ENCODE measurements at places on chromosomes 3 and 15.

GRCh38 chr15:71548401-71548807 is 261.9 kb upstream of the NR2E3 start:
- no peak for DNase-seq

GRCh38 chr3:167973046-167973445 is 122.7 kb downstream of the GOLIM4 start:
- no peak for DNase-seq

DNA sequence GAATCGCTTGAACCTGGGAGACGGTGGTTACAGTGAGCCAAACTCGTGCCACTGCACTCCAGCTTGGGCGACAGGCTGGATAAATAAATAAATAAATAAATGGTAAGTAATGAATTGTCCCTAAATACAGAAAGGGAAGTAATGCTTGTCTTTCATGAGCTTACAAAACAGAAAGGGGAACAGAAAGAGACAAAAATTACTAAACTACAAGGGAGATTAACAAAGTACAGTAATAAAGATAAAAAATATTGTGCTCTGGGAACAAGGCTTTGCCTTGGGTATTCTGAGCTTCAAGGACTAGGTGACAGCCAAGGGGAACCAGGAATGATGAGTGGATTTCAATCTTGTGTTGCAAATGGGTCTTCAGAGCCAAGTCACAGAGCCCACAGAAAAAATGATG is 9.2 kb upstream of the HLTF start:
- no peak for DNase-seq

- no peak for DNase-seq
Observed at GRCh38 chr3:50322386-50323091, at the start of gene HYAL2. TSS of gene HYAL2 (minus strand) at chr3:50322745. CDS start at chr3:50320489, 2,256 bp downstream.

GRCh38 chr3:71436337-71436736 is 147.2 kb downstream of the FOXP1 start:
- DNase-seq, result no peak

Measured in central memory CD4-positive, alpha-beta T cell (primary cell).